ENCODE measurements at places on chromosomes 2 and 18.

DNA sequence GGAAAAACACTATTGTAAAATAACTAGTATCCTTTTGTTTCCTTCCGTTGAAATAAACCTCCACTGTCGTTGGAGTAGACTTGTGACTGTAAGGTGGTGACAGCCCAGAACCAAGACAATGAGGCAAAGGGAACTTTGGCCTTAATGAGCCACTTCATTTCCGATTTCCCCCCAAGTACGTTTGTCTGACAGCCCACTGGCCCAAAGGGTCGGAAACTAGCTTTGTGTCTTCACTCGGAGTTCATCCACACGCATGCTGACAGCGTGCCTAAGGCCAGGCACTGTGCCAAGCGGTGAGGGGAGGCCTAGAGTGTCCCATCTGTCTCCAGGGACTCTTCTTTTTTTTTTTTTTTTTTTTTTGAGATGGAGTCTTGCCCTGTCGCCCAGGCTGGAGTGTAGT is 21.0 kb downstream of the HJURP start:
- DNase-seq, result no peak

GRCh38 chr18:57698571-57699276 is 77.1 kb upstream of the NARS1 start:
- peak; percentile 74 for DNase-seq

- no peak for DNase-seq
Observed at GRCh38 chr2:40483549-40484243, 31.8 kb upstream of the SLC8A1 start.

DNA sequence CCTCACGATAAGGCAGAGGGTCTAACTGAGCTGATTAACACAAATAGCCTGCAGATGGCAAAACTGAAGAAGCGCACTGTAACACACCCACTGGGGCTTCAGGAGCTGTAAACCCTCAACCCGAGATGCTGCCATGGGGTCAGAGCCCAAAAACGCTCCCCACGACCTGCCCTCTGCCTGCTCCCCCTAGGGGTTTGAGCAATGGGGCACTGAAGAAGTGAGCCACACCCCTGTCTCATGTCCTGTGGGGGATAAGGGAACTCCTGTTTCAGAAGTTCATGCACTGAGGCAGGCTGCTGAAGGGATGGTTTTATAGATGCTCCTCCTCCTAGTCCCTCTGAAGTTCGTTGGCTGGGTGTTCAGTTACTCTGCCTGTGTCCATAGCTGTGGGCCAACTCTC is 105.9 kb upstream of the CELF4 start:
- DNase-seq, result no peak

DNA sequence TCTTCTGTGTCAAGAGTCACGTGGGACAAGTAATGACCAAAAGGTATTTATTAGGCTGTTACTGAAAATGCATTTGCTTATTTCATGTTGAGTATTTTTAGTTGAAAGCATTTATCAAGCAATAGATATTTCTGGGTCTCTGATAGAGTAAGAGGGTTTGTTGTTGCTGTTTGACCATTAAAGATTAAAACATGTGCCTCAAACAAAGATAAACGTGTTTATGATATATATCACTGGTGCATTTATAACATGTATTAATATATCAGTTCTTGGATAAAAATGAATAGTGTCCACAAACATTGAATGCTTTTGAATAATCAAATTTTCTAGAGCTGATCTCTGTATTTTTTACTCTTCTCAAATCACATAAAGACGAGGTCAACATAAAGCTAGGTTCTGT is 467.7 kb downstream of the THSD7B start:
- no peak for DNase-seq

DNA sequence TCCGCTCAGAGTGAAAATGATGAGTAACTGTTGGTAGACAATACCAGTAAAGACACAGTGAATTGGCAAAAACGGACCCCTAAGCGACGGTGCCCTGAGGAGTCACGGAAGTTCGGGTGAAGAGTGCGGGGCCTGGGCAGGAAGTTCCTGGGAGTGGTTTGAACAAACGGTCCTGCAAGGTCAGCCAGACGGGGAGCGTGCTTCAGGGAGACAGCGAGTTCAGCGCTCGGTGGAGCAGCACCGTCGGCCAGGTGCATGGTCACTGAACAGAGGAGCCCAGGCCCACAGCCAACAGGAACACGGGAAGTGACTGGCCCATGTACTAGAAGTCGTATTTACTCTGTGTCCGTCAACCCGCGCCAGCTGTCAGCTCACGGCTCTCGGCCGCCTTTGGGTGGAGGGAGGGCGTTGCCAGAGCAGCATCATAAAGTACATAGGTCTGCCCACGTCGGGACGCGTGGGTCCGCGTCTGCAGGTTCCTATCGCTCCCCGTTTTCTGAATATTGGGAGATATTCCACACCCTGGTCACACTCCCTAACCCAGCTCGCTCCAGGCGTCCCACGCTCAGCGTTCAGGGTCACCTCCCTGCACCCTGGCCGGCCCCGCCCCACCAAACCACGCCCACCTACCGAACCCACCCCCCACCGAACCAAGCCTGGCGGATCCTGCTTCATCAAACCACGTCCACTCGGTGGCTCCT is 75.6 kb upstream of the UXS1 start:
- DNase-seq, result no peak

GRCh38 chr2:201643216-201643890 is at the start of gene TMEM237:
Gene TMEM237, minus strand, starts transcription at chr2:201643503. Its CDS starts 103 bp downstream, at chr2:201643400.
- DNase-seq, result peak; percentile 44

DNA sequence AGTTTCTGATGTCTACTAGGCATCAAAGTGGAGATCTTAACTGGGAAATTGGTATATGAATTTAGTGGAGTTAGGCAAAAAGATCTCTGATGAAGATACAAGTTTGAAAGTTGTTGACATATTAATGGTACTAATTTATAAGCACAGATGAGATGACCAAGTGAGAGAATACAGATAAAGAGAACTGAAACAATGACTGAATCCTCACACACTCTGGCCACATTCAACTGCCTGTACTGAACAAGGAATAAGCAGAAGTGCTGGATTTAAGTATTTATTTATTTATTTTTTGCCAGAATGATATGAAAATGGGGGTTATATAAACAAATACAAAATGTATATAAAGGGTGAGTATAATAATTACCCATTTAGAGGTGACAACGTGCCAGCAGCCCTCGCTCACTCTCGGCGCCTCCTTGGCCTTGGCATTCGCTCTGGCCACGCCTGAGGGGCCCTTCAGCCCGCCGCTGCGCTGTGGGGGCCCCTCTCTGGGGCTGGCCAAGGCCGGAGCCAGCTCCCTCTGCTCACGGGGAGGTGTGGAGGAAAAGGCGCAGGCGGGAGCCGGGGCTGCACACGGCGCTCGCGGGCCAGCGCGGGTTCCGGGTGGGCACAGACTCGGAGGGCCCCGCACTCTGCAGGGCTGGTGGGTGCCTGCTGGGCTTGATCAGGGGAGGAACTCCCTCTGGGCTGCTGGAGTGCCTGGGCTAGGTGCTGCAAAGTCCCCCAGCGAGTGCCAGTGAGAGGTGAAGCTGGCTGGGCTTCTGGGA is 1363.9 kb upstream of the CRIM1 start:
- DNase-seq, result no peak

DNA sequence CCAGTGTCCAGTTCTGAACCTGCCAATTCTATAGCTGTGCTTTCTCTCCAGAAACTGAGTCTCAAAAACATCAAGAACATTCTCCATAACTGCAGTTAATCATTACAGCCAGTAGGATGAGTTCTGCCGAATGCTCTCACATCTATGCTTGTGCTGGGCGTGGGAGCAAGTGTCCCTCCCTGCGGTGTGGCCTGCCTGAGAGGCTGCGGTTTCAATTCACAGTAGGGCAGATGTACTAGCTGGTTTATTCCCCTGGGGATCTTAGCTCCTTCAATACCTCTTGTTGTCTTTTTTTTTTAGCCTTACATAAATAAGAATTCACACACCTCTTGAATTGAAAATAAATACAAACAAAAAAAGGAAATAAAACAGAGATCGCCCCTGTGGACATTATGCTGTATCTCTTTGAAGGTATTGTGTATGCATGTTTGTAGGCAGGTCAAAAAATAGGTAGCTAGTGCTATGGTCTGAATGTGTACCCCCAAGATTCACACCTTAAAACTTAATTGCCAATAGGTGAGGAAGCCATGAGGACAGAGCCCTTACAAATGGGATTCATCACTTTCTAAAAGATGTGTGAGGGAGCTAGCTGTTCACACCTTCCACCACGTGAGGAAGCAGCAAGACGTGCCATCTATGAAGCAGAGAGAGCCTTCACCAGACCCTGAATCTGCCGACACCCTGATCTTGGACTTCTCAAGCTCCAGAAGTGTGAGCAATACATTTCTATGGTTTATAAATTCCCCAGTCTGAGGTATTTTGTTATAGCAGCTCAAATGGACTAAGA is 74.3 kb downstream of the BCL2L11 start:
- no peak for DNase-seq

DNA sequence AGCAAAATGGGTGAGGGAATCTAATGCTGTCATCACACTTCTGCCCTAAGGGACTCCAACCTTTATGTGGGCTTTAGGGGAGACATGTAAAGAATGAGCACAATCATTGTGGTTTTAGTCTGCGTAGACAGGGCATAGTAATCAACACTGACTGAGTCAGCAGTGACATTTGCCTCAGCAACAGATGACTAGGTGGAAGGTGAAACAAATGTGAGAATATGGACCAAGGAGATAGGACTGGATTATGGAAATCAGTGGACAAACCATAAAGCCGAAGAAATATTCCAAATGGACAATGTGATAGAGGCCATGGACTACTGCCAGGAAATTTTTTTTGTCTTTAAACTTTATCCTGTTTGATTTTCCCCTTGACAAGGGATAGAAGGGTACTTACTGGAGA is 83.9 kb downstream of the PDK1 start:
- DNase-seq, result peak; percentile 87

DNA sequence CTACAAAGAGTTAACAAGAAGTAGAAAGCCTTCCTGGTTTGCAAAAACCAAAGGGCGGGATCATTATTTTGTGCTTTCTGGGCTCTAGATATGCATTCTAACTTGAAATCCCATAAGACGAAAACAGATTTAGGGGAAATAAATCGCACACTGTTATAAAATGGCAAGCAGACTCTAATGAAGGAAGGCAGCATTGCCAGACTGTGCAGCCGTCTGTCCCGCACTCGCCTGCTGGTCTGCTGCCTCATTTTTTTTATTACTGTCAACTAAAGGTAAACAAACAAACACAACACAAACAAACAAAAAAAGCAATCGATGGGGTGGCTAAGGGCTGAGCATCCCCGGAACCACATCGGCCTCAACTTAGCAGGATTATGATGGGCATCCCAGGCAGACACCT is 24.4 kb downstream of the ZNF521 start:
- no peak for DNase-seq

DNA sequence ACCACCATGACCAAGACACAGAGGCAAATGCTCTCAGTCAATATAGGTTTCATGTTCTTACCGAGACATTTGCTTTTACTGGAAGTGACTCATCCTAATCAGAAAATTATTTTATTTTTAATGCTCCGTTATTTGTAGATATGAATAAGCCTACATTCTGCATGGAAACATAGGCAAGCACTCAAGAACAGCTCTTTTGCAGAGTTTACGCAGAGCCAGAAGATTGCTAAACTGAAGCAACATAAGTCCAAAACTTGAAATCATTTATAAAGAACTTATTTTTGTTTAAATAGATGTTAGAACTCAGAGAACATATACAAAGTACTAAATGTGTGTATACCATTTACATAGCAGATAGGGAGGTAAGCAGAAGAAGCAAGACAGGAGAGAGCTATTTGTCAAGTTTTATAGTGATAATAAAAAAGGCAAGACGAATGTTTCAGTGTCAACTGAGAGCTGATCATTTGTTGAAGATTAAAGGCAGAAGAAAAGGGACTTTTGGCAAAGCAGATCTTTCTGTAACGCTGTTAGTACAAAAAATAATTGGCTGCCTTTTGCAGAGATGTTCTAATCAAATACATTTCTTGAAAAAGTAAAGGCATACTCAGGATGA is 12.4 kb upstream of the PPP1R1C start:
- DNase-seq, result no peak

DNA sequence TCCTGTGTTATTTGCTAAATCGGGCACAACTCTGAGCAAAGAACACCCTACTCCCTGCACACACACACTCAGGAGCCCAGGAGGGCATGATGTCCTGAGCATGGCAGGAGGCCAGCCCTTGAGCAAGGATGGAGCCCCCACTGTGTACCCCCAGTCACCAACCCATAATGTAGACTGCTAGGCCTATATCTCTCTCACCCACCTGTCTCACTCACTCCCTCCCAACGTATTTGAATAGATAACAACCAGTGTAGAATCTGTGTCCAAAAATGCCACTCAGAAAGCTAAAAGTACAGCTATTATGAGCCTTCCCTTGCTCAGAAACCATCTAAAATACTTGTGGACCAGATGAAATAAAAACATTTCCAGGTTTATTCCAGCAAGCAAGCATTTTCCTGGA is 29.3 kb downstream of the MERTK start:
- no peak for DNase-seq
